ENCODE measurements at places on chromosomes 16 and 17. TPM values are rescaled to one million over a fixed set of nuclear protein-coding genes. Genes with fewer than 3 reads are reported as not detected.
A peak's percentile ranks its signal among the peaks of the same experiment; 100 is the strongest.

GRCh38 chr17:82386881-82387704 is 15.5 kb downstream of the UTS2R start:
- DNase-seq, result no peak

- no peak for DNase-seq
These were observed 428.8 kb upstream of the MAF start for GRCh38 chr16:80029381-80029630.

DNA sequence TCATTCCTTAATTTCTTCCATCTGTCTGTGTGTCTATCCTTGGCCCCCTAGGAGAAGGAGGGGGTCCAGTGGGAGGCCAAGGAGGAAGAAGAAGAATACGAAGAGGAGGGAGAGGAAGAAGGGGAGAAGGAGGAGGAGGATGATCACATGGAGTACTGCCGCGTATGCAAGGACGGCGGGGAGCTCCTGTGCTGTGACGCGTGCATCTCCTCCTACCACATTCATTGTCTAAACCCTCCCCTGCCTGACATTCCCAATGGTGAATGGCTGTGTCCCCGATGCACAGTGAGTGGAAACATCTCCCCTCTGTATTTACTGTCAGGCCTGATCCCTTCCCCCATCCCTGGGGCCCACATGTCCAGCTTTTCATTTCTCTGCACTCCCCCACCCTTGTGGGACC is 6.3 kb downstream of the CHD3 start:
- no peak for DNase-seq

DNA sequence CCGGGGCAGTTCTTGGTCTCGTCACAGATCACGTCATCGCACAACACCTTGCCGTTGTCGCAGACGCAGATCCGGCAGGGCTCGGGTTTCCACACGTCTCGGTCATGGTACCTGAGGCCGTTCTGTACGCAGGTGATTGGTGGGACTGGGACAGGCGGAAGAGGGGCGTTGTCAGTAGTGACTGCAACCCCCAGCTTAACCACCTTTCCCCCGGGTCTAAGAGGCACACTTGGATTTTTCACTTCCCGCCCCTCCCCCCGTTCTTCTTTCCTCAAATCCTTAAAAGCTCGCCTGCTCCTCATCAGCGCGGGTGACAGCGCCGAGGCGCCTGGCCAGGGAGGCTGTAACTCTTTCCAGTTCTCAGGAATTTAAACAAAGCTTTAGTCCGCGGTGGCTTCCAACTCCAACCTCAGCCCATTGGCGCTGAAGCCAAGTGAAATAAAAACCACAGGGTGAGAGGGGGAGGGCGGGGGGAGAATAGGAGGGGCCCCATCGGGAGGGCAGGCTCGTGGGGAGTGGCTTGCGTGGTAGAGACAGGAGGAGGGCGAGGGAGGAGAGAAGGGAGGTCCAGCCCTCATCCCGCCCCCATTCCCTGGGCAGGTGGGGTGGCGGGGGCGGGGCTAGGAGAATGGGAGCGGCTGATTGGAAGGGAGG is 1.5 kb downstream of the COL1A1 start:
- peak; percentile 79 for DNase-seq

DNA sequence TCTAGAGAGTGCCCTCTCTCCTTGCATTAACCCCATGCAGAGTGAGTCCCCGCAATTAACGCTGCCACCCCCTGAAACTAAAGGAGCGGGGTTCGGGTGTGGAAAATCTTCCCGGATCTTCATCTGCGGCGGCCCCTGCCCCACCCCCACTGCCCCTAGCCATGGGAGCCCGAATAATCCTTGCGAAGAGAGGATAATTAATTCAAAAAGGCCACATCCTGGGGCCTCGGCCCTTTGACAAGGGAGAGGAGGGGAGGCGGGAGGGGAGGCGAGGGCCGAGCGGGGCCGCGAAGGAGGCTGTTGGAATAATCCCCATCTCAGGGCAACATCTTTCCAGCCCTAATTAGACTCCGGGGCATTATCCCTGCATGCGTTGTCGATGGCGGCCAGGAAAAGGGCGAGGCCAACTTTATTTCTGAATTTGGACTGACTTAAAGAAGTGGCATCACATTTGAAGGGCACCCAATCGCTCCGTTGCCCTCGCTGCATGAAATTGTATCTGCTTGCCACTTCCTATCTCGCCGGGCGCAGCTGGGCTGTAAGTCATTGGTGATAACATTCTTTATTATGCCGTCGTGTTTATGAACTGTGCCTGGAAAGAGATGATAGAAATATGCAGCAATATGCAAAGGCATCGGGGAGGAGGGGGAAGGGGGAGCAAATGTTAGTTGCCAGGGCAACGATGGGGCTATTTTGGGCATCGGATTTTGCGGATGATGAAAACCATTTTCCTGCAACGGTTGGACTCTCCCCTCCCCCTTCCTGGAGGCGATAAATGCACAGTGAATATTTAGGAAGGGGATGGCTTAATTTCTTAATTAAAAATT is 387.1 kb upstream of the TNRC6C start:
- no peak for DNase-seq

DNA sequence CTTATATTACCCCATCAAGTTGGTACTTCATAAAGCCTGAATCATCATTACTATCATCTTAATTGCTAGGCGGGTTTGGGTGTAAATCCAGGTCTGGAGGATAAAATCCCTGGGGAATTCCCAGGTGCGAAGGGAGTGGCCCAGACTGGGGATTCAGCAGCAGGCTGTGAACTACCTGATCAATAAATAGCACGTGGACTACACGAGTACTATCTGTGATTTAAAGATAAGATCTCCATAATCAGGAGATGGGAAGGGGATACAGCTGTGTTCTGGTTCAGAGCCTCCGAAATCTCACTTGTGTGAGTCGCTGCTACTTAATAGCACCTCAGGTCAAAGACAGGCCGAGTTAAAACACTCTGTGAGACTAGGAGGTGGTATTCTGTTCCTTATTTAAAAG is 512.6 kb upstream of the ZFHX3 start:
- no peak for DNase-seq

DNA sequence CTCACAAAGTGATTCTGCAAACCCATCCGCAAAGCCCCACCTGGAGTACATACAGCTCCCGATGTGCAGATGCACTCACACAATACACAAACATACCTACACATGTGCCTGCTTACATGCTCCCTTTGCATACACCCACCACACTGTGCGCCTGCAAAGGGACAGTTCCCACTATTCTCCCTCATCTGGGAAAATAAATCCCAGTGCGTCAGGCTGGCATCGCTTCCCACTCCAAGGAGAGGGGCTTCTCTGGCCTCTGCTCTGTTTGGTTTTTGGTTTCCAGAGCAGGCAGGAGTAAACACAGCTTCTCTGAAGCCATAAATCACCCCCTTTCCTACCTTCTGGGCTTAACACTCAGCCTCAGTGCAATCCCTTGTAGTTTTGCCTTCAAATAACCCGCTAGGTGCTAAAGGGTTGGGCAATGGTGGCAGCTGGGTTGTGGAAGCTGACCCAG is 14.7 kb downstream of the HOXB4 start:
- no peak for DNase-seq

- DNase-seq, result no peak
These were observed 7.6 kb downstream of the SNRNP25 start for GRCh38 chr16:60929-61878.

GRCh38 chr17:40526668-40527067 is 25.2 kb upstream of the TNS4 start:
- DNase-seq, result no peak

- DNase-seq, result no peak
These were observed 17.1 kb downstream of the USP36 start for GRCh38 chr17:78823282-78824046.

DNA sequence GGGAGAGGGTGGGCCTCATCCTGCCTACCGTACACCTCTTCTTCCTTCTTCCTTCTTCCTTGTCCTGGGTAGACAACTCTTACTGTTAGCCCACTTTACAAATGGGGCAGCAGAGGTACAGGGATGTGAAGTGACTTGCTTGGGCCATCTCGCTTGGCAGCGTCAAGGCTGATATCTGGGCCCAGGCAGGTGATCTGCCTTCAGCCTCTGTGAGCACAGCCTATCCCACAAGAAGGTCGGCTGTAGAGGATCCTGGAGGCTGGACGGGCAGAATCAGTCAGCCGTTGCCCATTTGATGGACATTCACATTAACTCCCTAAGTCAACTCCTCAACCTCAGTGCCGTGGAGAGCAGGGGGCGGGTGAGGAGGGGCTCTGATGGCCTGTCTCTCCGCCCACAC is 317.3 kb downstream of the CPPED1 start:
- no peak for DNase-seq

DNA sequence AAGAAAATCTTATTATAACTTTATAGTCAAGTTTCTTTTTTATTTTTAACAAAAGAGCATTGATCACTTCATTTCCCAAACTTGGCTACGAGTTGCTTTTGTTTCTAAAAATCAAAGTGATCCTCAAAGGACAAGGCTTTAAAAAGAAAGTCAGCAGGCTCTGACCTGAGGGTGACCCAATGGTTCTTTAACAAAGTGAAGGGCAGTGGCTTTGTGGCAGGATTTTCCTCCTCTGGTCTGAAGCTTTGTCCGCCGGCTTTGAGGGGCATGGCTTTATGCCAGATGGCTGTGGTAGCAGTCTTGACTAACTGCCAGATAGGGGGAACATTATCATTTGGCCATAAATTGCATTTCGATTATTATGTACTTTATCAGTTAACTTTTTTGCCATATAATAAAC is 28.5 kb downstream of the IQCK start:
- DNase-seq, result no peak

GRCh38 chr16:5770118-5770517 is 672.5 kb upstream of the EEF2KMT start:
- DNase-seq, result no peak

- no peak for DNase-seq
These were observed 7.0 kb upstream of the C1QTNF8 start for GRCh38 chr16:1102921-1103635.

GRCh38 chr17:48510761-48511604 is 19.8 kb downstream of the HOXB1 start:
- no peak for DNase-seq

GRCh38 chr17:69547947-69548346 is 133.4 kb downstream of the MAP2K6 start:
- DNase-seq, result no peak

DNA sequence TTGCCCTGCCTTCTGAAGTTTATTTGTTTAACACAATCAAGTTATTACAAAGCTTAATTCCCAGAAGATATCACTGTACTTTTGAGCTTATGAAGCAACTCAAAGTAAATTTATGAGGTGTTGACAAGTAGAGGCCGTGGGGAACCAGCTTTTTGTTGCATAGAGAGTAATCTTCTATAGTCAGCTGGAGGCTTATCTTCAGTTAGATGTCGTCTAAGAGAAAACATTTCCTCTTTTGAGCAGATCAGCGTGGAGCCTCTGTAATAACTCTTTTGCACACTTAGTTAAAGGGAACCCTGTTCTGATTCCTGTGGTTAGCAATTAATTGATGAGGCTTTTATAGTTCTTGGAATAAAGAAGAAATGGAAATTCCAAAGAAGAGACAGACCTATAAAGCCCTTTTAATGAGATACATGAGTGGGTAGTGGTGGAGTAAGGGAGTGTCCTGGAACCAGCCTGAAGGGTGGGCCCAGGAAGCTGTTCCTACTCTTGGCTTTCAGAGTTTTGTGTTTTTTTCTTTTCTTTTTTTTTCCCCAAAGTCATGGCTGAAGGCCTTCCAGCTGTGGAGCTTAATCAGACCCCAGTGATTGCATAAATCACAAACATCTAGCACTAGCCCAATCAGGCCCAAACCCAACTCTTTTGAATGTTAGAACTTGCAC is 28.9 kb upstream of the MAP3K14 start:
- peak; percentile 32 for DNase-seq

- no peak for DNase-seq
These were observed 1.3 kb downstream of the TIMP2 start for GRCh38 chr17:78923660-78924453.

DNA sequence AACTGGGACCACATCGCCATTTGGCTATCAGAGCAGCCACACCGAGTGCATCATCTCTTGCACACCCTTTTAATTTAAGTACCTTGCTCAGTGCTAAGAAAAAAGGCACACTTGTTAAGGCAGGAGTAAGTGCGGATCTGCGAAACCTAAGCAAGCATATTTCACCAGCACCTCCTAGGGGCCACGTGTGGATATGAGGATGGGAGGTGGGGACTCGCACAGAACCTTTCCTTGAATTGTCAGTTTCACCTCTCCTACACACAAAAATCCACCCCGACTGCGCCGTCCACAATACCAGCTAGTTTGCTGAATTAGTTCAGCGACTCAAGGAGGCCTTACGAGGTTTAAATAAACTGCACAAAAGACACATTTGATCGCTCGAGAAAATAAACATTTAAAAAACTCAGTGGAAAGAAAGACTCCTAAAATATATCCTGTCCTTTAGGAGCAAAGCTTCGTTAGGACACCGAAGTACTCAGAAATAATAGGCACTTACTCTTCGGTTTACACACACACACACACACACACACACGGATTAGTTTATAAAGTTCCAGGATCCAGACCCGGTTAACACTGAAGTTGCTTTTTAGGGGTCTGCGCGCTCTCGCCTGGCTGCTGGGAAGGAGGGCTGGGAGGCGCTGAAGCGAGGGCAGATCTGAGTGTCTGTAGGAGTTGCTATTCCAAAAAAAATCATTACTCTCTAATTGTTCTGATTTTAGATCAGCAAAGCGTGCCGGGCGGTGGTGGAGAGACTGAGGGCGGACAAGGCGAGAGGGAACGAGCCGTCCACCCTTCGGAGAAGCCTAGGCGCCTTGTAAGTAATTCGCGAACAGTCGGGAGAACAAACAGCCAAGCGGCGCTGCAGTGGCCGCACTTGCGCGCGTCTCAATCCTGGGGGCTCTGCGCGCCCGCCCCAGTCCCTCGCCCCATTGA is 1.0 kb upstream of the KCNJ2 start:
- peak; percentile 45 for DNase-seq

DNA sequence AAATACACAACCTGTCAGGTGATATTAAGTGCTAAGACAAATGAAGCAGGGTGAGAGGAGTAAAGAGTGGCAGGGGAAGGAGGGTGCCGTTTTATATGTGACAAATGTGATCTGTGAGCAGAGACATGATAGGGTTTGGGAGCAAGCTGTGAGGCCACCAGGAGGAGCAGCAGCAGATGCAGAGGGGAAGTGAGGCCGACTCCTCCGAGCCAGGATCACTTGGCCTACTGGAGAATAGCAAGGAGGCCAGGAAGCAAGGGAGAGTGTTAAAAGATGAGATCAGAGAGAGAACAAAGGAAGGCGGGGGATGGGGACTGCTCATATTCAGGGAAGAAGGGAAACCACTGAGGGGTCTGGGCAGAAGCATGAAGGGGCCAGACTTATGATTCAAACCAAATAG is 129.4 kb downstream of the TANGO6 start:
- DNase-seq, result no peak

CMTM2 gene
- polyA plus RNA-seq, result 0.28 TPM

PDILT gene
- 0.16 TPM for polyA plus RNA-seq

SMIM36 gene
- 0.06 TPM for polyA plus RNA-seq

CFDP1 gene
- 221 TPM for polyA plus RNA-seq

KRTAP4-6 gene
- not detected for polyA plus RNA-seq

CACNG3 gene
- not detected for polyA plus RNA-seq

C16orf95 gene
- 3.9 TPM for polyA plus RNA-seq

EFCAB5 gene
- polyA plus RNA-seq, result 3.0 TPM

KRT40 gene
- polyA plus RNA-seq, result not detected

RAB34 gene
- polyA plus RNA-seq, result 200 TPM

PERCC1 gene
- not detected for polyA plus RNA-seq

HYDIN gene
- 12.5 TPM for polyA plus RNA-seq

MYL4 gene
- 6.6 TPM for polyA plus RNA-seq
